ENCODE measurements at places on chromosomes 16 and 17. TPM values are rescaled to one million over a fixed set of nuclear protein-coding genes. Genes with fewer than 3 reads are reported as not detected.

DHRS7C gene
- polyA plus RNA-seq: not detected

KLHL10 gene
- not detected for polyA plus RNA-seq

PDK2 gene
- 16.4 TPM for polyA plus RNA-seq

TMEM114 gene
- polyA plus RNA-seq: not detected

STX4 gene
- polyA plus RNA-seq: 15.6 TPM

COG7 gene
- 9.7 TPM for polyA plus RNA-seq

MFAP4 gene
- polyA plus RNA-seq: not detected

TPSAB1 gene
- polyA plus RNA-seq: not detected
